ENCODE measurements at places on chromosomes 16 and 17.

DNA sequence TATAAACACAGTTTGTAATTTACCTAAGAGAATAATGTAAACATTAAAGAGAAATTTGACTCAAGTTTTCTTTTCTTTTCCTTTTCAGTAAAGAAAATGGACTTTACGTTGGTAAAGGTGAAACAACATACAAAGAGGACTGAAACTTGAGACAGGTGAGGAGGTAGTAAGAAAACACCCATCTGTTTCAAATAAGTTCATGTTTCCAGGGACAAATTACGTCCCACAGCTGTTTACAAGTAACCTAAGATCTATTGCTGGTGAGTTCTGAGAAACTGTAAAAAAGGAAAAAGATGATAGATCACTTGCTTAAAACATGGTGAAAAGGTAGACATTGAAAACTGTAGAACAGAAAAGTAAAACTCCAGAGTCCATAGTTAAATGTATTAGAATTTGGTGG, 4.8 kb upstream of the ABCA5 start:
- DNase-seq, result no peak

DNA sequence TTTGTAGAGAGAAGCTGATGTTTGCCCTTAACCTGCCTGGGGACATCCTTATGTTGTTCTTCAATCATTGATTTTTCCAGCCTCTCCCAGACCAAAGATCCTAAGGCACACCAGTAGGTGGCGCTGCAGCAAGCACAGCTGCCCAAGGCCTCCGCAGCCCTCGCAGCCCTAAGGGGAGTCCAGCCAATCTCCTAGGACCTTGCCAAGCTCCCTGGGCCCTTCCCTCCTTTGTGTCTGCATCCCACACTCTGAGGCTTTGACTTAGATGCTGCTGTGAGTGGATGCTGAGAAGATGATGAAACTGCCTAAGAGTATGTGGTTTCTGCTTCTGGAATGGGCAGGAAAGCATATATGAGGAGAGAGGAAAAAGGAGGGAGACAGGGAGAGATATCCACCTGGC, 47.1 kb downstream of the SPACA3 start:
- no peak for DNase-seq

- no peak for DNase-seq
These were observed 8.1 kb upstream of the PMP22 start for GRCh38 chr17:15273141-15273793.

- no peak for DNase-seq
These were observed 70.4 kb upstream of the CACNG5 start for GRCh38 chr17:66764506-66764905.

DNA sequence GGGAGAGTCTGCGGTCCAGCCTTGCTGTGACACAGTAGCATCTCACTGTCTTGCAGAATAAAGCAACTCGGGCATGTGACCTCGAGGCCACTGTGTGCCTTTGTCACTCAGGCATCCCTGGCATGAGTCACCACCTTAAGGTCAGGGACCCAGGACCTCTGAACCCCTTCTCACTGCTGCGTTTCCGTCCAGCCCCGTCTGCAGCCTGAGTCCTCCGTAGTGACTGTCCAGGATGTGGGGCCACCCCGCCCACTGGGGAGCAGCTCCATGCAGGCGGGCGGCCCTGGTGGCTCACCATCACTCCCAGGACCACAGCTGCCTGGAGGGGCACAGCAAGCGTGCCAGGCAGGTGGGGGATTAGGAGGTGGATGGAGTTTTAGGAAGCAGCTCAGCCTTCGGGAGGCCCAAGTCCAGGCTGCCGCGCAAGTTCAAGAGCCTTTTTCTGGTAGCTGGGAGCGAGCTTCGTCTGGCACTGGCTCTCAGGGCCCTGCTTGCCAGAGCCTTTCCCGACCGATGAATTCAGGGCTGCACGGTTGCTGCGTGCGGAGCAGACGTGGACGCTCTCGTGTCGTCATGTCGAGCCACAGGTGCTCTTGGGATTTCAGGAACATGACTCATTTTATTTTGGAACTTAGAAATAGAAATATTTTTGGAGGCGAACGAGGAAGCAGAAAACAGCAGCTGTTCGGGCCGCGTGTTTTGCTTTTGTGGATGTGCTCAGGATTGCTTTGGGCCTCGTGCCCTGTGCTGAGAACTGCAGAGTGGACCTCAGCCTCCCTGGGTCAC, 16.8 kb downstream of the KCTD5 start:
- no peak for DNase-seq

DNA sequence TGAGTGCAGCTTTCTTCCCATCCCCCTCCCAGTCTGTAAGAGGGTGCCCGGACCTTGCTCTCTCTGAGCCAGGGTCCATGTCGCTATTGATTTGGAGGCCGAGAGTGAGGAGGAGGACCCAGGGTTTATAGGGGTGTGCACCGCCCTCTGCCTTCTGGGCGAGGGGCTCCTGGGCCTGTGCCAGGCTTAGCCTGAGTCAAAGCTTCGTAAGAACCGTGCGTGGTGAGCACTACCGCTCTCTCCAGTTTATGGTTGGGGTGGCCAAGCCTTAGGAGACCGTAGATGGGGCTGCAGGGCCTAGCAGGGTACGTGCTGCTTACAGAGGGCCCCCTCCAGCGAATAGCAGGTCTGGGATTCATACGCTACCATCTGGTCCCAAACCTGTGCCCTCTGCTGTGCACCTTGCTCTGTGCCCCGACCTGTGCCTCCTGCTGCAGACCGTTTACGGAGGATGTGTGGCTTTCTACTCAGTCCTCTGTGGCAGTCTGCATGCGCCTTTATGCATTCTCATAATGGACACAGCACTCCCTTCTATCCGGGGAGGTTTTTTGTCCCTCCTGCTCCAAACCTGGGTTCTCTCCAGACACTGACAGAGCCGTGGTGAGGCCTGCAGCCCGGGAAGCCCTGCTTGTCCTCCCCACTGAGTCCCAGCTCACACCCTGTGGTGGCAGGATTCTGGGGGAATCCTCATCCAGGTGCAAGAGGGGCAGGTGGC, 54.7 kb downstream of the PGS1 start:
- DNase-seq, result no peak

GRCh38 chr17:61468263-61468907, 16.2 kb downstream of the TBX4 start:
- no peak for DNase-seq

DNA sequence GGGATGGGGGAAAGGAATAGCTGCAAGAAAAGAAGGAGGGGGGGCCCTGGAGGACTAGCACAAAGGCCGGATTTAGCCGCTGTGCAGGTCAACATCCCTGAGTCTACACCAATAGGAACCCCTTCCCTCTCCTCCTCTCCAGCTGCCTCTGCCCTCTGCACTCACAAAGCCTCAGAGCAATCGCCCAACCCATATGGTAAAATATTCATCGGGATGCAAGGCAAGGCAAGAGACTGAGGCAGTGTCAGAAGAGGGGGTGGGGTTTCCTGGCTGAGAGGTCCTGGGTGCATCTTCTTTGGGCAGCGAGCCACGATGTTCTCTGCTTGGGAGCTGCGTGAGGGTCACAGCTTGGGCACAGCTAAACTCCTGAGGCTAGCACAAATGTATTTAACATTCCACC, 115.5 kb upstream of the NLRP1 start:
- no peak for DNase-seq

DNA sequence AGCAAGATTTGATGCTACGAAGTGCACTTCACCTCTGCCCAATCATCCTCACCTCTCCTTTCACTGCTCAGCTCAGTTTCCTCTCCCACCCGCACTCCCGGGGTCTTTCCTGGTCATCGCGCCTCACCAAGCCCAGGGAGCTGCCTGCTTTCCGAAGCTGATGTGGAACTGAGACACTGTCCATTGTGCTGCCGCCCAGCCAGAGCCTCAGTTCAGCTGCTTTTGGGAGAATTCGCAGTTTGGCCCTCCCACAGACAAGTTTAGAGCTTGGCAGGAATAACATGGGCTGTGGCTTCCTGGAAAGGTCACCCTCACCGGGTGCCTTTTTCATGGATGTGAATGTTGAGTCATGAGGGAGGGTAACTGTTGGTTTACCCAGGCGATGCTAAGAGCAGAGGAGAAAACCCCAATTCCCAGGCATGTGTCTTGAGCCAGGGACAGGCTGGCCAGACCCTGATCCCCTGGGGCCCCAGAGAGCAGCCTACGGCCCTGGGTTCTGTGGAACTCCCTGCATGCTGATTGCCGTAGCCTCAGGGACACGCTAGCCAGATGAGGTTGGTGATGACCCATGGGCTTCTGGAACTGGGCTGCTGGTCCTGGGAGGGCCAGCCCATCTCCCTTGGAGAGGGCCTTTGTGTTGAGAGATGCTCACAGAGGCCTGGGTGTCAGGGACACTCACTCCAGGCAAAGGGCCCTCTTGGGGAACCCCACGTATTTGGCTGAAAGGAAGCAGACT, 1687.5 kb downstream of the TP53TG3F start:
- no peak for DNase-seq
